Stimulated activated CD4-positive, alpha-beta T cell treated with anti-CD3 and anti-CD28 coated beads, Interleukin-2, amount 100 ng/mL, for 48 hours (primary cell): ENCODE measurements at places on chromosomes 5 and 9.

DNA sequence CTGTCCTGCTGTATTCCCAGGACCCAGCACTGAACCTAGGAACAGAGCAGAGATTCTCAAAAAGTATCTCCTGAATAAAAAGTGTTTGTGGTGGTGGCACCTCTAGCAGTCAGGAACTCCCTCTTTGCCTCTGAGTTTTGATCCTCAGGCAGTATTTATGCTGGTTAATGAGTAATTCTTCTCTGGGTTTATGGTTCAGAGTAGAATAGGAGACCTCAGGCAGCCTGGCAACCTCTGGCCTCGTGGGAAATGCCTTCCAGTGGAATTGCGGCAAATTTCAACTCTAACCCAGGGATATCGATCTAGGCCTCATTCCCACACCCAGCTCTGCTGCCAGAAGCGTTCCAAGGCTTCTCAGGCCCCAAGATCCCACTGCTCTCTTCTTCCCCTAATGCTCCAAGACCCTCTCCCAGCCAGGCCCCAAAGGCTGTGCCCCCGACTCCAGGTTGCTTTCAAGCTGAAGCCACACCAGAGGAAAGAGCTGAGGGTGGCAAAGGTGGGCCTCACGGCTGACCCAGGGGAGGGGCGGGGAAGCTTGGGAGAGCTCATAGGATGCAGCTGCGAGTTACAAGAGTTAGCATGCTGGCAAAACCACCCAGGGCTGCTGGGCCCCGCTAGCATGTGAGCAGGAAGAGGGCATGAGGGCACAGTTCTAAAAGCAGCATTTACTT lies 10.9 kb upstream of the HDHD3 start:
- DNase-seq, result no peak

DNA sequence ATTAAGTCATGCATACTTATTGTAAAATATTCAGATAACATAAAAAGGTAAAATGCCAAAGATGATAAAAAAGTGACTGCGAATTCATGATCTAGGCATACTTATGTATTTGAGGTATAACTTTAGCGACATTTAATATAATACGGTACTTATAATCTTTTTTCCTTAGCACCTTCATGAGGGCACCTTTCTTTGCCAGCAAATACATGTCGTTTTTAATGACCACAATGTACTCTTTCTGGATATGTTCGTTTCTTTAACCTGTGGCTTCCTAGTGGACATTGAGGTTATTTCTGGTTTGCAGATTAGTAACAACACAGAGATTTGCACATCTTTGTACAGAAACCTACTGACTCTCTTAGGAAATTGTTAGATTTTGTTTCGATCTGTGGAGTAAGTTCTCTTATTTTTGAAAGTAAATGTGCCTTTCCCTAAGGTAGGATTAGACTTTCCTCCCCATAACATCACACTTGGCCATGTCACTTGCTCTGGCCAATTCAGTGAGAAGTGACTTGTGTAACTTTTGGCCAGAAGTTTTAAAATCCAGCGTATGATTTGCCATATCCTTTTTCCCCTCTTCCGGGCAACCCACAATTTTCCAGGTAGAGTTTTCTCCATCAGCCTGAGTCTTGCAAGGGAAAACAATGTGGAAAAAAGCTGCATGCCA lies 24.4 kb downstream of the ANKRD33B start:
- no peak for DNase-seq

- DNase-seq, result no peak
These were observed 117.7 kb downstream of the ROR2 start for GRCh38 chr9:91832322-91832721.

DNA sequence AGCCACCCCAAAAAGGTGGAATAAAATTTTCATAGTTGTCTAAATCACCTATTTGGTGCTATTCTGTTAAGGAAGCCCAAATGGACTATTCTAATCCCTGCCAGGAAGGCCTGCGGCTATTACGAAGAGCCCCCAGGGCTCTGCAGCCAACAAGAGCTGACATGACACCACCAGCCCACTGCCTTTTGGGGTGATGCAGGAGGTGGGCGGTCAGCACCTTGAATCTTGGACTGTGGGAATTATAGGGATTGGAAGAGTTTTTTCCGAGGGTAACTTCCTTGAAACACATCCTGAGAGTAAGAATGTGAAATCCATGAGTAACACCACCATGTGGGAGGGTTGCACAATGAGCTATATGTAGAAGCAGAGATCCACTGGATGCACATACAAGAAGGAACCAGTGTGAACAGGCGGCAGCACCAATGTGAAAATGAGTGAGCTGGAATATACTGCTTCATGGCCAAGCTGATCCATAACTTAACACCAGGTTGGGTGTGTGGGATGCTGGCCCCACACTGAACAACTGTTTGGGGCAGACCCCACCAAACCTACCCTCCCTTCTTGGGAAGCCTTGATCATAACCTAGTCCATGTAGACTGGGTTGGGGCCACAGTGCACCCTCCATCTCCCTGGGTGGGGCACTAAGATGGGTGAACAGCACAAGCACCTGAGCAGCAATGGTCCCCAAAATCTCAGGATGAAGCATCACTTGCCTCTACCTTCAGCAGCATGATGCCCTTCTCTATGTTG lies 239.0 kb downstream of the FSTL4 start:
- no peak for DNase-seq

DNA sequence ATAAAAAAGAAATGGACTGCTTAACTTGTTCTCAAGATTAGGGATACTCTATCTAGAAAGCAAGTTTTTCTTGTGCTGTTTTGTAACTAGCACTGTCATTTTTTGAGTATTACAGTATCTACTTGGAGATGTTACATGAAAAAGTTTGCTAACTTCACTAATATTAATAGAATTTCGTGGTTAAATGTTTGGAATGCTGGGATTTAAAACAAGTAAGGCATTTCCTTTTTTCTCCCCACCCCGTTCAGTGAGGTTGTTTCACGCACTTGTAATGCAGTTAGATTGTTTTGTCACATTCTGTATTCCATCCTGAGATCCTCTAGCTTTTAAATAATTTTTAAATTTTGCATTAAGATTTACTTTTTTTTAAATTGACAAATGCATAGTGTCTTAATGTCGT lies 20.0 kb upstream of the TEK start:
- no peak for DNase-seq

DNA sequence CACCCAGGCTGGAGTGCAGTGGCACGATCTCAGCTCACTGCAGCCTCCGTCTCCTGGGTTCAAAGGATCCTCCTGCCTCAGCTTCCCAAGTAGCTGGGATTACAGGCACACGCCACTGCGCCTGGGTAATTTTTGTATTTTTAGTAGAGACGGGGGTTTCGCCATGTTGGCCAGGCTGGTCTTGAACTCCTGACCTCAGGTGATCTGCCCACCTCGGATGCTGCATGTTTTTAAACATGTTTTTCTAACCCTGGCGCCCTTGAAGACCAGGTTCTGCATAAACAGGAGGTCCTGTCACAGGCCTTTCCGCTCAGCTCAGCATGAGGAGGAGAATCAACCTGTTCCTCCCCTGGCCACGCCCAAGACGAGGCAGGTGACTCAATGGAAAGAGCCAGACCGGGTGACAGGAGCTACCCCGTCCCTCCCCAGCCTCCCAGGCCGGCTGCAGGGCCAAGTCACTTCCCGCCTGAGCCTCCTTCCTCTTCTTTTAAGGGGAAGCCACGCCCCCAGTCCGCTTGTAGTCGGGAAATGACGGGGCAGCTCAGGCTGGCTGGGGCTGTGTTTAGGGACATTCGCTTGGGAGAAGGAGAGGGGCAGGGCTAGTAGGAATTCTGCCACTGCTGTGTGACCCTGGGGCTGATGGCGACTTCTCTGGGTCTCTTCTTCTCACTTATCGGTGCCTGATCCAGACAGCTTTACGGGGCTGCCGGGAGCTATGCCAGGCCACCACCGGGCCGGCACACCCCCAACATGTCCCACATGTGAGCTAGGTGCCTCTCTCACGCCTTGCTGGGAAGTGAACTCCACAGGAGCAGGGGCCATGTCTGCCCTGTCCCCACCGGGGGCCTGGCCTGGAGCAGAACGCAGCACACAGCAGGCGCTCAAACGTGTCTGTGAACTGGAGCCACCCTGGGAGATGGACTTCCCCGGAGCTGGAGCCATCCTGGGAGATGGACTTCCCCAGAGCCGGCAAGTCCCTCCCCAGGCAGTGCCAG lies 6.1 kb downstream of the NOTCH1 start:
- DNase-seq, result peak; percentile 93

GRCh38 chr5:145971701-145972100 lies 35.3 kb downstream of the SH3RF2 start:
- DNase-seq, result no peak

GRCh38 chr9:129171993-129172751 lies 5.9 kb downstream of the IER5L start:
- no peak for DNase-seq
